ENCODE measurements at places on chromosomes 5 and 9. TPM values are rescaled to one million over a fixed set of nuclear protein-coding genes. Genes with fewer than 3 reads are reported as not detected.

DNA sequence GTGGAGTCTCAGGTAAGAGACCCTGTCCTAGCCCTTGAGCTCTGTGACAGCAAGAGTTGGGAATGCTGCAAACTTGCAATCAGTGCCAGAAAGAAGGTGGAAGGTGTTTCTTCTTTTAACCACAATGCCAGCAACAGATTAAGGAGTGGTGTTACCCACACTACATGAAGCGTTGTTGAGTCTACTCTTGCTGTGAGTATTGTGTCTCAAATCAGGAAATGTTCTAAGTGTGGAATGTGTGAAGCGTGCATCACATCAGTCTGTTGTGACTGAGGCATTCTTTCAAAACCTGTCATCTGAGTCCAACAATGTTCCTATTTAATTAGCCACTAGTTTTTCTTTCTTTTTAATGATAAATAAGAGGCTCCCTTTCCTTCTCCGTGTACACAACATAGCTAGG lies 2.9 kb upstream of the LURAP1L start:
- no peak overlapping the region for H3K4me3 ChIP-seq
- no peaks in the 10 kb centered on the region for H3K36me3 ChIP-seq
- peak; percentile 59 for DNase-seq
- H3K4me1 ChIP-seq = no peaks in the 10 kb centered on the region

- H3K4me3 ChIP-seq = no peak overlapping the region
- H3K27ac ChIP-seq = no peak overlapping the region
- no peaks in the 10 kb centered on the region for H3K4me1 ChIP-seq
These were observed 237.8 kb upstream of the GAS1 start for GRCh38 chr9:87184956-87185642.

The PCDHGA9 gene
- 4.8 TPM for total RNA-seq

The SYNPO gene
- total RNA-seq = 6.6 TPM

The OMD gene
- total RNA-seq = 0.17 TPM

The TMEM215 gene
- not detected for total RNA-seq

The ELL2 gene
- 121 TPM for total RNA-seq

DNA sequence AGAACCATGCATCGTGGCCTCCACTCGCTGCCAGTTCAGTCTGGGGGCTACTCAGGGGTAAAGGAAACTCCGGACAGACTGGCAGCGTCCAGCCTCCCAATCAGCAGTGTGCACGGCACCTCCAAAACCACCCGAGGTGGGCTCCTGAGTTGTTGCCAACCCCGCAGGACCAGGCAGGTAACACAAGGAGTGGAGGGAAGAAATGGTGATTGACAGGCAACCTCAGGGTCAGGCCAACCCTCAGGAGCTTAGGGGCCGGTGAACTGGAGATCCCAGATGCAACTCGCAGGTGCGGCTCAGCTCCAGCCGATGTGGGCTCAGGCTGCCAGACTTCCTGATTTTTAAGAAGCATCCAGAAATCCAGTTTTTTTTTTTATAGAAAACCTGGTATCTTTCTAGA lies 37.3 kb upstream of the AKNA start:
- no peak for DNase-seq
- no peaks in the 10 kb centered on the region for H3K36me3 ChIP-seq
- H3K4me1 ChIP-seq = no peaks in the 10 kb centered on the region
- no peak overlapping the region for H3K27ac ChIP-seq

DNA sequence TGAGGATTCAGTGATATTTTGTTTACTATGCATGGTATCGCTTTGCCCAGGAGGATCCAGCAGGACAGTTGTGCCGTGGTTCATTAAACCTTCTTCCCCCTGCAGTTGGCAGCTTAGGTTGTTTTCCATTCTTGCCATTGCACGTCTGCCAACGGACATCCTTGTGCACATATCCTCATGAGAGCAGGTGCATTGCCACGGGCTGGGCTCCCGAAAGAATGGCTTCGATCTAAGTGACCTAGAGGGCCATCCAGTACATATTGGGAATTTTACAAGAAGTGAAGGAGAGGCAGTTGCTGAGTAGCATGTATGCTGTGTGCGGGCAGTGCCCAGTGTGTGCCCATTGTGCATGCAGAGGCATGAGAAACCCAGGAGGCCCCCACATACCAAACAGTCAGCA lies 22.1 kb downstream of the HRH2 start:
- no peak for DNase-seq
- H3K27ac ChIP-seq = no peak overlapping the region
- no peaks in the 10 kb centered on the region for H3K27me3 ChIP-seq
- no peaks in the 10 kb centered on the region for H3K4me1 ChIP-seq
- no peak overlapping the region for H3K4me3 ChIP-seq

DNA sequence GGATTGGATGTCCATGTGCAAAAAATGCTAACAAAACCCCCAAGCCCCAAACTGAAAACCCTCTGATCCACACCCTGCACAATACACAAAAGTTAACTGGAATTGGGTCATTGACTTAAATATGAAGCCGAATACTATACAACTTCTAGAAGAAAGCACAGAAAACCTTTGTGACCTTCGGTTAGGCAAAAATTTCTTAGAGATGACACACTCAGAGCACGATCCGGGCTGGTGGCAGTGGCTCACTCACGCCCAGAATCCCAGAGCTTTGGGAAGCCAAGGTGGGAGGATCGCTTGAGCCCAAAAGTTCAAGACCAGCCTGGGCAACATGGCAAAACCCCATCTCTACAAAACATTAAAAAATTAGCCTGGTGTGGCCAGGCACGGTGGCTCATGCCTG lies 1.8 kb upstream of the DIPK1B start:
- peaks cover 4% of the 10 kb centered on the region for H3K27me3 ChIP-seq
- H3K4me3 ChIP-seq = no peak overlapping the region
- no peaks in the 10 kb centered on the region for H3K36me3 ChIP-seq
- no peak overlapping the region for H3K27ac ChIP-seq
- no peaks in the 10 kb centered on the region for H3K4me1 ChIP-seq
- DNase-seq = no peak

The LRRC19 gene
- not detected for total RNA-seq

The MEIKIN gene
- total RNA-seq = not detected

DNA sequence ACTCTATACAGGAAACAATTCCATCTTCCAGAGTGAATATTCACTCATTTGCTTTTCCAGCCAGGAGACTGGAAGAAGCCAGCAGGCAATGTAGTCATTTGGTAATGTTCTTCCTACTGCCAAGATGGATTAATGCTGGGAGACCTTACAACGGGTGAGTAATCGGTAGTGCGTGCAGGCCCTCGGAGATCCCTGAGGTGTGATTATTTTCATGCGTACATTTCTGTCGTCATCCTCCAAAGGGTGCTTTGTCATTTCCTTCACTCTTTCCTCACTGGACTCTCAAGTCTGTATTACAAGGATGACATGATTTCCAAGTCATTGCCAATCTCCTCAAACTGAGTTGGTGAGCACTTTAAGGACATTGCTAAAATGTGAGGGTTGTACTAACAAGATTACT lies 263.5 kb downstream of the CWC27 start:
- H3K4me3 ChIP-seq = no peak overlapping the region
- H3K4me1 ChIP-seq = peaks cover 2% of the 10 kb centered on the region
- no peaks in the 10 kb centered on the region for H3K36me3 ChIP-seq
- peak; percentile 97 for DNase-seq
- peak overlapping the region; percentile 57 for H3K27ac ChIP-seq

The FAM151B gene
- 4.8 TPM for total RNA-seq

The DMRT3 gene
- total RNA-seq = not detected

DNA sequence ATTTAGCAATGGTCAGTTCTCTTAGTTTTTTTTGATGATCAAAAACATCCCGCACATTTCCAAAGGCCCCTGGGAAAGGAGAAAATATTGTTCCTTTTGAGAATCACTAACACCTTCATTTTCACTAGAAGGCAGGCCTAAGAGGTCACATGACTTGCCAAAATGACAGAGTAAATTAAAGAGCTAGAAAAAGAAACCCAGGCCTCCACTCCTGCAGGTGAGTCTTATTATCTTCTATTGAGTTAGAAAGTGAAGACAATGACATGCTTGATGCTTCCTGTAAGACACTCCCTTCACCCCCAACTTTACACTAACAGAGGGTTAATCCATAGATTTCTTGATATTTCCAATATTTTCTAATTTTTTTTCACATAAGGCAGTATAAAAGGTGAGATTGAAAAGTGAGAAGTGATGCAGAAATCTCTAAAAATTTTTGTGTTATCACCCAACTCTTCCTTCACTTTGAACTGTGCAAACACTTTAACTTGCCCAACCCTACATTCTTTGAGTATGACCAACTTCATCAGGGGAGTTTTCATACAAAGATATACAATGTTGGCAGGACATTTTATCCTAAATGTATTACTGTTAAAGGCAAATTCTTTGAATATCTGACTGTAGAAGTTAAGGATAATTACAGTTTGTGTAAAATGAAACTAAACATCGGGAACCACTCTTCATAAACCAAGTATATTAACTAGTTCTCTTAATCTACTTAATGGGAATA lies 57.1 kb downstream of the SUB1 start:
- H3K36me3 ChIP-seq = no peaks in the 10 kb centered on the region
- no peaks in the 10 kb centered on the region for H3K4me1 ChIP-seq
- DNase-seq = peak; percentile 59

The EIF4E1B gene
- not detected for total RNA-seq

The PCDHB4 gene
- total RNA-seq = 0.50 TPM

The NFIB gene
- total RNA-seq = 36.3 TPM

DNA sequence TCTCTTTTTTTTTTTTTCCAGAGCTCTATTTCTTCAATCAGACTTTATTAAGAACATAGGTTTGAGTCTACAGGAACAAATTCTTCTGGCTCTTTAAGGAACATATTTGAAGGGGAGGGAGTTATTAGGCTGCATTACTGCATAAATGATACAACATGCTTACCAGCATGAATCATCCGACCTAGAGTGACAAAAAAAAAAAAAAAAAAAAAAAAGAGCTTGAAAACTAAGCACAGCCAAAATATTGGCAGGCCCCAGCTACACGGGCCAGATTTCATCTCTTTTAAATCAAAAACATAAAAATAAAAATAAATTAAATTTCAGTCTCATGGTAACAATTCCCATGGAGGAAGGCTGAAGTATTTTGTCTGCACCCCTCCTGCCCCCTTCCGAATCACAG lies 26.3 kb downstream of the MSX2 start:
- H3K4me3 ChIP-seq = no peak overlapping the region
- no peaks in the 10 kb centered on the region for H3K27me3 ChIP-seq
- no peak overlapping the region for H3K27ac ChIP-seq
- H3K4me1 ChIP-seq = no peaks in the 10 kb centered on the region
- no peaks in the 10 kb centered on the region for H3K36me3 ChIP-seq
- DNase-seq = peak; percentile 76

- no peaks in the 10 kb centered on the region for H3K4me1 ChIP-seq
- H3K36me3 ChIP-seq = no peaks in the 10 kb centered on the region
- no peaks in the 10 kb centered on the region for H3K27me3 ChIP-seq
- no peak overlapping the region for H3K4me3 ChIP-seq
These were observed 78.9 kb downstream of the OR2K2 start for GRCh38 chr9:111250875-111251842.

GRCh38 chr9:131116281-131117120 lies 8.9 kb upstream of the NUP214 start:
- no peak overlapping the region for H3K27ac ChIP-seq
- peaks cover 8% of the 10 kb centered on the region for H3K27me3 ChIP-seq
- H3K4me1 ChIP-seq = no peaks in the 10 kb centered on the region
- DNase-seq = no peak
- no peak overlapping the region for H3K4me3 ChIP-seq
- H3K36me3 ChIP-seq = no peaks in the 10 kb centered on the region
